Activated T-helper 2 cell treated with anti-CD3 and anti-CD28 coated beads, Interferon-gamma antibody, Interleukin-2, Interleukin-4, amounts not matched to agents 10 μg/mL and 5 μg/mL and 100 μg/mL, durations not matched to agents 14 hours and 24 hours and 36 hours (primary cell): ENCODE measurements at places on chromosomes 2 and 18. TPM values are rescaled to one million over a fixed set of nuclear protein-coding genes. Genes with fewer than 3 reads are reported as not detected.
A peak's percentile ranks its signal among the peaks of the same experiment; 100 is the strongest.

DNA sequence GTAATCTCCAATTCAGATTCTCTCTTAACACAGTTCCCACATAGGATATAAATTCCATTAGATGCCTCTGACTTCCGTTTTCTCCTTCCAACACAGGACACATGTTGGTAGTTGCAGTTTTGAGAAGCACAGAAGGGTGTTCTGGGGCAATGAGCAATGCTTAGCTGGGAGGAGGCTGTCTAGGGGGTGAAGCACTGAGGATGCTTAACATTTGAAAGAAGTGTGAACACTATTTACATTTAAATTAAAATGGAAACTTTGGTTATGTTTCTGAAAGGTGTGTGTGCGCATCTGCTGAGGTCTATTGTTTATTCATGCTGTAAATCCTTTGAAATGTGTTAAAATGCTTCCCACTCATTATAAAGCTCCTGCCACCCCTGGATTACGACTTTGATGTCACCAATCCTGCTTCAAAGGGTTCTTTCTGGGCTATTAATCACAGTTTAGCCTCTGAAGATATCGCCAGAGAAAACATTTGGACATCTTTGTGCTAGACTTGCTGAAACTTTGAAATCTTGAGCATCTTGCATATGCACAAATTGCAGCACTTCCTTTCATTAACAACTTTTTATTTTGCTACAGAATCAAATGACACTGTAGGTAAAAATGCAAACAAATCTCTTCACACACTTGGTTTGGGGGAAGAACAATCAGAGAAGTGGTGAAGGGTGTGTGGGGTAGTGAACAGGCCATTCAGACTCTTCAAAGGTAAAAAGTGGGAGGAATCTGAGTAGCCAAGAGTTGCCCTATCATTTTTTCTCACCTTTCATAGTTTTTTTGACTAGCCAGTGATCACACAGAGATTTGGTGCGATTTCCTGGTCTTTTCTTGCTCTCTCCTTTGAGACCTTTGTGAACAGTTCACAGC lies 258.4 kb downstream of the MYO3B start:
- H3K27ac ChIP-seq, result no peak overlapping the region
- H3K4me3 ChIP-seq, result no peak overlapping the region
- H3K27me3 ChIP-seq, result peaks cover 16% of the 10 kb centered on the region
- peaks cover 24% of the 10 kb centered on the region for H3K4me1 ChIP-seq
- no peak for DNase-seq

PDE1A gene
- not detected in 2 replicates for total RNA-seq

DNA sequence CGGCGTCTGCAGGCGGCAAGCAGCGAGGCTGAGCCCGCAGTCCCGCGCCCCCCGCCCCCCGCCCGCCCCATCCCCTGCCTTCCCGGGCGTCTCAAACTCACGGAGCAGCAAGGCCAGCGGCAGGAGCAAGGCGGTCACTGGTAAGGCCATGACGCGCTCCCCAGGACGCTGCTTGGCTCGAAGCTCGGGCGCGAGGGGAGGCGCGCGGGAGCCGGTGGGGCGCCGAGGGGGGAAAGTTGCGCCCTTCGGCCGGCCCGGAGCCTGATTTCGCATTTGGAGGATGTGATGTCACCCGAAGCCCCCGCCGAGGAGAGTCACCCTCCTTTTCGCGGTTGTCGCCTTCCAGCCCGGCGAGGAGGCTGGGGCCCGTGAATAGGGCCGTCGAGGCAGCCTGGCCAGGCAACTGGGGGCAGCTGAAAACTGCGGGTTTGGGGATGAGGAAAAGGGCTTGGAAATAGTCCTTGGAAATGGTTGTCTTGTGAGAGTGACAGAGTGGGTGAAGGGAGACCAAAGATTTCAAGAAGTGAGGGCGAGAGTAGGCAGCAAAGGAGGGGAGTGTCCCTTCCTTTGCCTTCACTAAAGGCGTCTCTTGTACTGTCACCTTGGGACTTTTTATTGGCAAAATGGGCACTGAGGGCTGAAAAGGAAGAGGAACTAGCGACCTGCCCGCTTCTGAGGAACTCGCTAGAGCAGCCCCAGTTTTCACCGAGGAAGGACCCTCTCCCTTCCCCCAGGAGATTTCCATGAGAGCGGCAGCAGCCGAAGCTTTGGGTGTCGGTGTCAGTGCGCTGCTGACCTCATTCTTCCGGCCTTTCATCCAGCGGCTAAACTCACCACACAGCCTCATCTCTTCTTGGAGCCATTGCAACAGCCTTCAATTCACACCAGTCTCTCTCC lies at the start of gene CD8A:
TSS of gene CD8A (minus strand) at position 238 of the 897 bp plus-strand sequence. CDS start at position 150, 88 bp downstream.
- H3K27me3 ChIP-seq, result peaks cover 51% of the 10 kb centered on the region
- DNase-seq, result no peak
- H3K4me1 ChIP-seq, result peaks cover 42% of the 10 kb centered on the region
- H3K4me3 ChIP-seq, result peak within 1 kb of the TSS; percentile 69

GRCh38 chr2:134296301-134296700 lies 42.4 kb downstream of the MGAT5 start:
- DNase-seq, result no peak
- peaks cover 30% of the 10 kb centered on the region for H3K27me3 ChIP-seq
- H3K27ac ChIP-seq, result no peak overlapping the region
- H3K4me1 ChIP-seq, result peaks cover 17% of the 10 kb centered on the region
- H3K4me3 ChIP-seq, result no peak overlapping the region
- H3K36me3 ChIP-seq, result peaks cover 3% of the 10 kb centered on the region

- no peak for DNase-seq
- H3K27me3 ChIP-seq, result peaks cover 10% of the 10 kb centered on the region
- H3K4me3 ChIP-seq, result no peak overlapping the region
- no peaks in the 10 kb centered on the region for H3K36me3 ChIP-seq
- H3K27ac ChIP-seq, result no peak overlapping the region
These were observed 37.5 kb upstream of the HS6ST1 start for GRCh38 chr2:128356127-128356526.

CNTNAP5 gene
- not detected in 2 replicates for total RNA-seq

DNA sequence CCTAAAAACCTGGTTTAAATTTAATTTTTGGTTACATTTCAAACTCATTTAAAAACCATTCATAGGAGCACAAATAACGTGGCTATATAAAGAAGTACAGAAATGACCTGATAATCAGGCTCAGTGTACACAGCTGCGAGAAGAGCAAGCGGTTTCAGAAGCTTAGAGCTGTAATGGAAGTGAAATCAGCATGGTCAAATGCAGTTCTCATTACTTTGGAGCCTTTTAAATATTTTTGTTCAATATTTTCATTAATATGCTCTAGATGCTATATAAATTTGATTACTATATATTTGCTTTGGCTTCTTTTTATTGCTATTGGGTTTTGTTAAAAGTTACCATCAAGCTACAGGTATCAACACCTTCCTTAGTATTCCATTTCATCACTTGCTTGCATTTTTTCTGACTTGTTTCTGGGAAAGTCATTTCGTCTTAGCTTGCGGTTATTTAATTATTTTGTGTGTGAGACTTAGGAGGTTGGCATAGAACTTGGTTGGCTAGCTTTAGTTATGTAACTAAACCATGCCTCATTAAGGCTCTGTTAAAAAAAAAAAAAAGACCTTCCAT lies 58.7 kb downstream of the AFTPH start:
- H3K27ac ChIP-seq, result no peak overlapping the region
- peaks cover 34% of the 10 kb centered on the region for H3K36me3 ChIP-seq
- H3K4me1 ChIP-seq, result peaks cover 11% of the 10 kb centered on the region
- H3K27me3 ChIP-seq, result no peaks in the 10 kb centered on the region
- DNase-seq, result no peak
- H3K4me3 ChIP-seq, result no peak overlapping the region

- no peaks in the 10 kb centered on the region for H3K27me3 ChIP-seq
- H3K4me1 ChIP-seq, result no peaks in the 10 kb centered on the region
- DNase-seq, result no peak
These were observed 24.3 kb downstream of the MOCOS start for GRCh38 chr18:36211612-36212065.

- H3K27ac ChIP-seq, result peak overlapping the region; percentile 63
- DNase-seq, result no peak
- H3K4me1 ChIP-seq, result peaks cover 63% of the 10 kb centered on the region
- H3K4me3 ChIP-seq, result no peak overlapping the region
- no peaks in the 10 kb centered on the region for H3K27me3 ChIP-seq
These were observed 9.3 kb downstream of the XRCC5 start for GRCh38 chr2:216118474-216118873.

DNA sequence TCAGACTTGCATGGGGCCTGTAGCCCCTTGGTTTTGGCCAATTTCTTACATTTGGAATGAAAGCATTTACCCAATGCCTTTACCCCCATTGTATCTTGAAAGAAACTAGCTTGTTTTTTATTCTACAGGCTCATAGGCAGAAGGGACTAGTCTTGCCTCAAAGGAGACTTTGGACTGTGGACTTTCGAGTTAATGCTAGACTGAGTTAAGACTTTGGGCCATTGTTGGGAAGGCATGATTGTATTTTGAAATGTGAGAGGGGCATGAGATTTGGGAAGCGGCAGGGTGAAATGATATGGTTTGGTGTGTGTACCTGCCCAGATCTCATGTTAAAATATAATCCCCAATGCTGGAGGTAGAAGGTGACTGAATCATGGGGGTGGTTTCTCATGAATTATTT lies 13.4 kb upstream of the WDR75 start:
- no peak overlapping the region for H3K4me3 ChIP-seq
- no peaks in the 10 kb centered on the region for H3K36me3 ChIP-seq
- no peak for DNase-seq
- H3K4me1 ChIP-seq, result no peaks in the 10 kb centered on the region
- peaks cover 3% of the 10 kb centered on the region for H3K27me3 ChIP-seq

DNA sequence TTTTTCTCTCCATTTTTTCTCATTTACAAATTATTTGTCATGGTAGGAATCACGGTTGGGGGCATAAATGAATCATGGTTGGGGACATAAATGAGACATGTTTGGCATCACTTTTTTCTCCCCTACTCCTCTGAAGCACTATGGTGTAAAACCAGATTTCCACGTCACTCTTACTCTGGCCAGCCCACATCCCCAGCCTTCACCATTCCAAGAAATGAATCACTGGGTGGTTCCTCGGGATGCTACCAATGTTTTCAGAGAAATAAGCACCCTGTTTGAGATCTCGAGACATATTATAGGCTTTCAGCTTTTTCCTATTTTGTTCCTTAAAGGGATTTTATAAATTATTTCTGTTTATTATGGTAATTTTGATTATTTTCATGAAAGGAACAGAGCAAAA lies 155.0 kb upstream of the SLC8A1 start:
- DNase-seq, result no peak
- no peaks in the 10 kb centered on the region for H3K27me3 ChIP-seq
- H3K27ac ChIP-seq, result no peak overlapping the region
- H3K4me1 ChIP-seq, result no peaks in the 10 kb centered on the region
- H3K4me3 ChIP-seq, result no peak overlapping the region

CFAP65 gene
- total RNA-seq, result not detected in 2 replicates

DNA sequence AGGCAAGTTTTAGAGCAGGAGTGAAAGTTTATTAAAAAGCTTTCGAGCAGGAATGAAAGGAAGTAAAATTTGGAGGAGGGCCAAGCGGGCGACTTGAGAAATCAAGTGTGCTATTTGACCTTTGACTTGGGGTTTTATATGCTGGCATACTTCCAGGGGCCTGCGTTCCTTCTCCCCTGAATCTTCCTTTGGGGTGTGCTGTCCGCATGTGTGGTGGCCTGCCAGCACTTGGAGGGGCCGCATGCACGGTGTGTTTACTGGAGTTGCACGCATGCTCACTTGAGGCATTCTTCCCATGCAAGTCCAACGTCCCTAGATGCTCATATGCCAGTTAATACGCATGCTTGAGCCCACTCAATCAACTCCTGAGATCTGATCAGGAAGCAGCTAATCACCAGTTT lies 78.3 kb upstream of the MAP4K4 start:
- peaks cover 20% of the 10 kb centered on the region for H3K4me1 ChIP-seq
- H3K36me3 ChIP-seq, result no peaks in the 10 kb centered on the region
- H3K27me3 ChIP-seq, result no peaks in the 10 kb centered on the region
- H3K27ac ChIP-seq, result no peak overlapping the region

DNA sequence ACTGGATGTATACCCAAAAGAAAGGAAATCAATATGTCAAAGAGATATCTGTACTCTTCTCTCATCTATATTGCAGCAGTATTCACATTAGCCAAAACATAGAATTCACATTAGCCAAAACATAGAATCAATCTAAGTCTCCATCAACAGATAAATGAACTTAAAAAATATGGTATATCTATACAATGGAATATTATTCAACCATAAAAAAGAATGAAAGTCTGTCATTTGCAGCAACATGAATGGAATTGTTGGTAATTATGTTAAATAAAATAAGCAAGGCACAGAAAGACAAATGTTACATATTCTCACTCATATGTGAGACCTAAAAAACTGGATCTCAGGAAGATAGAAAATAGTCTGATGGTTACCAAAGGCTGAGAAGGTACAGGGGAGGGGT lies 212.1 kb upstream of the ZC3H15 start:
- H3K4me3 ChIP-seq, result no peak overlapping the region
- no peaks in the 10 kb centered on the region for H3K36me3 ChIP-seq
- H3K27me3 ChIP-seq, result no peaks in the 10 kb centered on the region
- no peak overlapping the region for H3K27ac ChIP-seq
- no peaks in the 10 kb centered on the region for H3K4me1 ChIP-seq

DNA sequence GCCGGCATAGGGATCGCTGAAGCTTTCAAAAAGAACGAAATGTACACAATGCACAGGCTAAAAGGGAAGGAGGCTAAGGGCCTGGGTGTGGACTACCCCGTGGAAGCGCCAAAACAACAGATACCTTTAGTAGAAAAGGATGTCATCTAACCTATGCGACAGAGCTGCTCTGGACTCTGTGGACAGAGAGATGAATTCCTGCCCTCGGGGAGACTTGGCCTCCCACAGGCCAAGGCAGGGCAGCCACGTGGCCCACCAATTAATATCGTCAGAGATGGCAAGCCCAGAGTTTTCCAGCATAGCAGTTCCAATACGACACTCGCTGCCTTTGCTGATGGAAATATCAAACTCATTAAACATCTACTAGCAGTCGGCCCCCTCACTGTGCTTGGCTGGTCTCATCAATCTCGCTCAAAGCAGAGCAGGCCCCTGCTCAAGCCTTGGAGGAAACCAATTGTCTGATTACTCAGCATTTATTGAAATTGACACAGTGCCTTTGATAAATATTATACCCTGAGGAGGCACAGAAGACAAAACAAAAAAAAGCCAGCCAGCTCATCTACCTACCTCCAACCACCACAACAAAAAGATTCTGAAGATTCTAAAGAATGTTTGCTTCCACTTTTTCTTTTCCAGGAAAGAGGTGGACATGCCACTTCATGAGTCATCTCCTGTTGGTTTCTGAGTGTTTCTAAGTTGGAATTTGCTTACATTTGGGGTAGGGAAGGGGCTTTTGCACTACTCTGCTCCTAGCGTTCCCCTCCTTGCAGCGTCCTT lies 79.0 kb upstream of the ACAA2 start:
- H3K27ac ChIP-seq, result no peak overlapping the region
- no peak overlapping the region for H3K4me3 ChIP-seq
- DNase-seq, result no peak

- no peak overlapping the region for H3K4me3 ChIP-seq
- H3K4me1 ChIP-seq, result no peaks in the 10 kb centered on the region
- no peak for DNase-seq
- H3K27ac ChIP-seq, result no peak overlapping the region
- peaks cover 17% of the 10 kb centered on the region for H3K27me3 ChIP-seq
These were observed 225.3 kb upstream of the ARL4C start for GRCh38 chr2:234722176-234722575.

BARD1 gene
- 33.2 and 34.4 TPM in 2 replicates for total RNA-seq

KLHL14 gene
- not detected in 2 replicates for total RNA-seq

GRCh38 chr2:124162256-124162655 lies 137.2 kb downstream of the CNTNAP5 start:
- H3K27ac ChIP-seq, result no peak overlapping the region
- no peak overlapping the region for H3K4me3 ChIP-seq
- H3K4me1 ChIP-seq, result no peaks in the 10 kb centered on the region
- no peaks in the 10 kb centered on the region for H3K27me3 ChIP-seq
- DNase-seq, result no peak
- H3K36me3 ChIP-seq, result no peaks in the 10 kb centered on the region

GRCh38 chr2:218012284-218012683 lies 9.5 kb upstream of the TNS1 start:
- DNase-seq, result no peak
- peaks cover 43% of the 10 kb centered on the region for H3K27me3 ChIP-seq
- H3K27ac ChIP-seq, result no peak overlapping the region
